ENCODE measurements at places on chromosomes 2 and 18.

DNA sequence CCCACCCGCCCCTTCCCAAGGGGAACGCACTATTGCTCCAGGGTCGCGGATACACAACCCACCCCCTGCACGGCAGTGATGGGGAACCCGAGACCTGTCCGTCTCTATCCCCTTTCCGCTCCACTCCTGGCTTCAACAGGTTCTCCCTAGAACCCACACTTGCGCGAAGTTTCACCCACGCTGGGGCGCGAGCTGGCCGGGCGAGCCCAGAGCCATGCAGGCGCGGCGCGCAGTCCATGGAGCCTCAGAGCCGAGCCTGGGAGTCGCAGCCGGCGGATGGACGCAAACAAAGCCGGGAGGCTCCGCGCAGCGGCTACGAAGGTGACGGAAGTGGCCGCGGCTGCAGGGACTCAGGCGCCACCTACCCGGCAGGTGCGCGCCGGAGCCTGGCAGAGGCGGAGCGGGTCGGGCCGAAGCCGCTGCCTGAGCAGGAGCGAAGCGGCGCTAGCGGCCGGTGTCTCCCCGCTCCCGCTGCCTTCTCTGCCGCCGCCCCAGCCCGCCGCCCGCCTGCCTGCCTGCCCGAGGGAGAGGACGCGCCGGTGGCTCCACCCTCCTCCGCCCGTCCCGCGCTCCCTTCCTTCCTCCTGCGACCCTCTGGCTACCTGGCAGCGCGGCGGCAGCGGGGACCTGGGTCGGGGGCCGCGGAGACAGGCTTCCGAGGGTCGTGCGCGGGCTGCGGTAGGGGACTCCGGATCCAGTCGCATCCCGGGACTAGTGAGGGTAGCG lies 14.0 kb downstream of the ALPG start:
- no peak for DNase-seq

GRCh38 chr2:133504566-133505505 lies 63.4 kb downstream of the NCKAP5 start:
- no peak for DNase-seq

GRCh38 chr18:23629444-23629946 lies 33.2 kb downstream of the ANKRD29 start:
- DNase-seq: no peak

DNA sequence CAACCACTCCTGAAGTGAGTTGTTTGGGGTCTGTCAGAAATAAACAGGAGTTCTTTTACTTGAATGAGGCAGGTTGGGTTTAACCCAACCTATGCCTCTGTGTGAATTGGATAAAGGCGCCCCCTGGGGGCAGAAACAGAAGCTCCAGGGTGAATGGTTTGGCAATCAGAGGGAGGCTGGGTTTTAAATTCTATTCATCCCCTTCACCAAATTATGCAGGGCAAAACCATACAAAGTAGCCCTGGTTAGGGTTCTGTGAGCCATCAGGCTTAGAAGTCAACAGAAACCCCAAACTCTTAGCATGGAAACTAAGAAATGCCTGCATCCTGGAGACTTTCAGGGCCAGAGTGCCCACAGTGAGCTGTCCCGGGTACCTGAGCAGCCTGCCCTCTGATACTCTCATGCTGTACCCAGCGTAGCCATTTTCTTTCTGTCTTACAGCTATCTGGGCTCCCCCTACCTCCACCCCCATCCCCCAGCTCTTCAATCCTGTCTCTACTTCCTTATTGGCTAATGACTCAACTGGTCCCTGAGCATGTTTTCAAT lies 241.5 kb downstream of the ICOS start:
- peak; percentile 35 for DNase-seq

- DNase-seq: peak; percentile 57
Observed at GRCh38 chr2:176554101-176555048, 285.1 kb downstream of the MTX2 start.

DNA sequence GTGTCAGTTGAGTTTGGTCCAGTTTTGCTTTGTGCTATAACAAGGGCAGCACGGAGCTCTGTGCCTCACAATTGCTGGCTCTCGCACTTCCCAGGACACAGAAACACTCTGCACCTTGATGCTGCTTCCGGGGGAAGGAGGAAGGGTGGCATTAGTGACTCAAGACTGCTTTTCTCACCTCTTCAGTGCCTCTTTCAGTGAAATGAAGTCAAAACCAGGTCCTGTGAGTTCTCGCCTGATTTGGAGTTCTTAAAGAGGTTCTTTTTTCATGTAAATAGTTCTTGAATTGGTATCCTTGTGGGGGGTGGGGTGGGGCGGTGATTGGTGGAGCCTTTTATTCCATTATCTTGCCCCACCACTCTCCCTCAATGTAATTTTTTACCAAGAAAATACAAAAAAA lies 91.5 kb upstream of the MYT1L start:
- DNase-seq: no peak

- DNase-seq: peak; percentile 43
Observed at GRCh38 chr2:101741775-101742520, 44.4 kb downstream of the MAP4K4 start.

Data from neuronal stem cell (in vitro differentiated cells).